ENCODE measurements at places on chromosomes 2 and 18.

DNA sequence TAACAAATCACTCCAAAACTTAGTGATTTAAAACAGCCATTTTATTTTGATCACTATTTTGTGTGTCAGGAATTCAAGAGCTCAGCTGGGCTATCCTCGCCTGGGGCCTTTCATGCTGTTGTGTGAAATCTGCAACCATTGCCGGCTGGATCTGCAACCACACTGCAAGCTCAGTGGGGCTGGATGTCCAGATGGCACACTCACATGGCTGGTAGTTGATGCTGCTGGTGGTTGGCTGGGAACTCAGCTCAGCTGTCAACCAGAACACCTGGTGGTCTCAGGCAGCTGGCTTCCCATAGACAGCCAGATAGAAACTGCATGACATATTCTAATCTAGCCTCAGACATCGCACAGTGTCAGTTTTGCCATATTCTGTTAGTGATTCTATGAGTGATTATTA is 30.6 kb upstream of the AP1S3 start:
- DNase-seq = no peak

DNA sequence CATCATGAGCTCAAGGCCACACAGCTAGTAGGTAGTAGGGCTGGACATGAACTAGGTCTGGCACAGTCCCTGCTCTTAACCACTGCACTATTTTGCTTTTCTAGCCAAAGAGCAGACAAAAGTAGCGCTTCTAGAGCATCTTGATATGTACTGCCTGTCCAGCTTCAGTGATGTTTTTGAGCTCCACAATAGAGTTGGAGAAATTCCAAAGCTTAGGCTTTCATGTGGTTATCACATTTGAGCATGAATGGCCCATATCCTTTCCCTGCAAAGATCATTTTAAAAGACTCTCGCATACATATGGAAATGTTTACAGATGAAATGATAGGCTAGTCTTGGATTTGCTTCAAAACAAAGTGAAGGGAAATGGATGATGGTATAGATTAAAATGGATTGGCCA is 128.7 kb downstream of the MAP3K20 start:
- no peak for DNase-seq

GRCh38 chr2:114488841-114489530 is 46.5 kb downstream of the DPP10 start:
- DNase-seq = no peak

DNA sequence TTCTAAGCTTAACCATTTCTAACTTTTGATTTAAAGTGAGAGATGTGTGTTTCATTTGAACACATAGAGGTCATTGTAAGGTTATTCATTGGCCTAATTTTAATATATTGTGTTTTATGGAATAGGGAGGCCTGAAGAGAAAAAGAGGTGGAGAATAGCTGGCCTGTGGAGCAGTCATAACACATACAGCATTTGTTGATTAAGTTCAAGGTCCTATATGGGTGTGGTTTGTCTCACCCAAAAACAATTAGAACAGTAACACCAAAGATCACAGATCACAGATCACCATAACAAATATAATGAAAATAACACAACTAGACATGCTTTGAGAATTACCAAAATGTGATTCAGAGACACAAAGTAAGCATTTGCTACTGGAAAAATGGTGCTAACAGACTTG is 252.4 kb upstream of the SPOPL start:
- no peak for DNase-seq

GRCh38 chr2:56077359-56077915 is 106.4 kb upstream of the CCDC85A start:
- peak; percentile 1 for DNase-seq

DNA sequence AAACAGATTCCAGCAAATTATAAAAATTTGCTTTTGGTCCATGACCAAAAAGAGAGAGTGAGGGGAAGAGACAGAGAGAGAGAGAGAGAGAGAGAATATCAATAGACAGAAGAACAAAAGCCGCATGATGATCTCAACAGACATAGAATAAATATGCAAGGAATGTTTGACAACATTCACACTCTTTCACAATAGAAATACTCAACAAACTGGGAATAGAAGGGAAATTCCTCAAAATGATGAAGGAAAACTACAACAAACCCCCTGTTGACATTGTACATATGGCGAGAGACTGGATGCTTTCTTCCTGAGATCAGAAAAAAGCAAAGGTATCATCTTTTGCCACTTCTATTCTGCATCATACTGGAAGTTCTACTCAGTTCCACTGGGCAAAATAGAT is 309.7 kb downstream of the RAD51AP2 start:
- no peak for DNase-seq

DNA sequence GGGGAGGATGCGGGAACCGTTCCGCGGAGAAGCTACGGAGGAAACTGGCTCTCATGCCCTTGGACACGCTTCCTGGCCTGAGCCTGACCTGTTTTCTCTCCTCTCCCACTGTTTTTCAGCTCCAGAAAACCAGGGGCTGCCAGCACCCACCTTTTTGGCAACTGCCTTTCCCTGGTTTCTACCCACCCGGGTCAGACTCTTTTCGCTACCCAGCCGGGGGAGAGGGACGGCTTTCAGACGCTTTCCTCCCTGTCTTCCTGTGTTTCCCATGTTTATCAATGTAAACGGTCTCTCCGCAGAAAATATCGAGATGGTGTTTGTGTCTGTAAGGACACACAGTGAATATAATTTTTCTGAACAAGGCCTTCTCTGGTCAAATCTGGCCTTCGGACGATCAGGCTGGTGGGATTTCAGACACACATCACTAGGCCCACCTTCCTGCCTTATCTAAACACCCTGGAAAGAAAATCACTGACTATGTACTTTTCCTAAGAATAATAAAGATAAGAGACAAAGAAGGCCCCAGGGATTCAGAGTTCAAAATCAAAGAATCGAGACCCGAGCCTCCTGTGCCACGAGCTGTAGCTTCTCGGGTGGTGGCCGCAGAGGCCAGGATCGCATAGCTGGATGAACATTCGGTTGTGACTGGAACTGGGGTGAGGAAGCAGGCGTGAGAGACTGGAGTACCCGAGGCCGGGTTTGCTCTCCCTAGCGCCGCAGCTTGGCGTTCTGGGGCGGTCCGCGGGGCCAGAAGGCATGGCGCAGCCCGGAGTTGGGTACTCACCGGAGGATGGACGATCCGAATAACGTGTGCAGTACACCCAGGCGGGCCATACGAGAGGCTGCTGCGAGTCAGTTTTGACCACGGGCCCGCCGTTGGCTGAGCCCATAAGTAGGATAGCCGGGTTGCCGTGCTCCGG is 1.7 kb downstream of the EN1 start:
- DNase-seq = no peak

DNA sequence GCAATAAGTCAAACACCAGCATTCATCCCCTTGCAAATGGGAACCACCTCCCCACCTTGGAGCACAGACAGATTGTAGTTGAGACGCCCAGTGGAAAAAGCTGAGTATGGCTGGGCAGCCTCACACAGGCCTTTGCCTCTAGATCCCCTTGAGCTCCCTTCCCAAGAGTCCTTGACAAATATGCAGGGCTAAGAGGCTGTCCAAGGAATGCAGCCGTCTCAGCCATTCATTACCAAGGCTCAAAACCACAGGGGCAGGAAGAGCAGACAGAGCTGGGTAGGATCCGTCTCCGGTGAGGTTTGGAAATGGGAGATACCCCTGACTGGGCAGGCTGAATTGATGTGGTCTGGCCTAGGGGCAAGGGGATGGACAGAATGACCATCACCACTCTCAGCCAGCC is 557.1 kb downstream of the TNS1 start:
- DNase-seq = no peak

DNA sequence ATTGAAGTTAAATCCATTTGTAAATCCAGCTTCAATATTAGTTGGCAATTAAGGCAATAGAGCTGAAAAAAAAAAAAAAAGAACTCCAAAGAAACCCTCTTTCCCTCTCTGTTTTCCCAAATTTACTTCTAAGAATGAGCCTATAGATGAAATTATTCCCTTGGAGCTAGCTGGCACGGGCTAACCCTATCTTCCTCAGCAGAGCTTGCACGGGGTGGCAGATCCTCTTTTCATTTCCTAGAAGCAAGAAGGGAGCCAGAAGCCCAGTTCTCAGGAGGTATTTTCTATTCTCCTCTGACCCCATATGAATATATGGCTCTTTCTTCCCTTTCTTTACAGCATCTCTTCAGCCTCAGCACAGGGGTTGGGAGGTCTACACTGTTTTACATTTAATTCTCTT is 426.0 kb downstream of the TGIF1 start:
- DNase-seq = peak; percentile 30

- no peak for DNase-seq
Observed at GRCh38 chr2:174327841-174328113, 7.0 kb upstream of the SP9 start.

DNA sequence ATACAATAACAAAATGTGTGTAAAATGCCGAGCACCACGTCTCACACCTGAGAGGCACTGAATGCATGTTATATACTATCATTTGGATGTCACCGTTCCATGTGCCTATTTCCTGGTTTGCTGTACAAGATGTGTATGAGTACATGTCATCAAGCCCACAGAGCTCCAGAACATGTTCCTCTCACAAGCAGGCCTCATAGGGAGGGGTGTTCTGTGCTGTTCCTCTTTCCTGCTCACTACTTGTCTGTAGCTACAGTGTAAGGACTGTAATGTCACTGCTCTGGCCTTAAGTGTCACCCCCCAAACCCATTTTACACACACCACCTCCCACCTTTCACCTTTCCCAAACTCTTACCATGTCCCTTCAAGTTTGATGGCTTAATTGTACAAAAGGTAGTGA is 1.8 kb downstream of the AFF3 start:
- no peak for DNase-seq

- no peak for DNase-seq
Observed at GRCh38 chr2:37457401-37457901, 113.0 kb downstream of the QPCT start.

DNA sequence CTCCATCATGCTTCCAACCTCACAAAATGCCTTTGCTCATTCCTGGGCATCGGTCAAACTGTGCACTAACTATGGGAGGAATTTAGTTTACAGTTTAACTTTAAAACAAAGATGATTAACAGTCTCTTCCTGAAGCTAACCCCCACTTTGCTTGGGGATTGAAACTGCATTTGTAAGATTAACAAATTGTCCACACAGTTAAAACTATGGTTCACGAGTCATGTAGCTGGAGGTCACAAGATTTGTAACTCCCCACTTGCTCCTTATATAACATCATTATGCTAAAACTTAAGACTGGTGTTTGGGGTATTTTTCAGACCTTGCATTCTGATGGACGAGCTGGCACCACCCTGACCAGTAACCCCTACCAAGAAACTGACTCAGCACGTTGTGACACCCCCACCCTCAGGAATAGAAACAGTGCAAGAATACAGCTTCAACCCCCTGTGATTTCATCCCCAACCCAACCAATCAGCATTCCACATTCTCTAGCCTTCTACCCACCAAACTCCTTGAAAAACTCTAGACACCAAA is 252.3 kb downstream of the MBD5 start:
- DNase-seq = no peak

DNA sequence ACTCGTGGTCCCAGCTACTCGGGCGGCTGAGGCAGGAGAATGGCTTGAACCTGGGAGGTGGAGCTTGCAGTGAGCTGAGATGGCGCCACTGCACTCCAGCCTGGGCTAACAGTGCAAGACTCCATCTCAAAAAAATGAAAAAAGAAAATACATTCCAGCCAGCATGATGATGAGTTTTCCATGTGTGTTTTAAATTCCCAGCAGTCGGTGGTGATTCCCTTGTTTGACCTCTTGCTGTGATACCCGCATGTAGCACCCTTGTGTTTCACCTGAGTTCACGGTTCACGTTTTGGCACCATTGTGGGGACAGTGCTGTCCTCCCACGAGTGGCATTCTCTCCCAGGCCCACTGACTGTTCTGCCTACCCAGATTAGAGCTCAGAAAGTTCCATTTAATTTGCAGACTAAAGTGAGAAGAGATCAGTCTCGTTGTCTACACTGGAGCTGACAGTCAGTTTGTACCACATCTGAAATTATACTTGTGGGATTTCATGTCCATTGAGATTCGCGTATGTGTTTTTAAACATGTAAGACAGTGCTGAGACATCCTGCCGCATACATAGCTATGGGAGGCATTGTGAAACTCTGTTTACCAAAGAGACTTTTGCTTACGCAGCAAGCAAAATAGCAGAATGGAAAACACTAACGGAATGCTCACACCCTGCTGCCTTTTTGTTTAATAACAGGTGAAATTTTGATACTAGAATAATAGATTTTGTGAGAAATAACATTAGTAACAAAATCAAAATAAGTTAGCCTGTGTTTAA is 157.1 kb downstream of the GBX2 start:
- DNase-seq = no peak
